ENCODE measurements at places on chromosomes 12 and 14.

GRCh38 chr14:60311417-60311816 lies 62.4 kb downstream of the PPM1A start:
- no peak for DNase-seq

DNA sequence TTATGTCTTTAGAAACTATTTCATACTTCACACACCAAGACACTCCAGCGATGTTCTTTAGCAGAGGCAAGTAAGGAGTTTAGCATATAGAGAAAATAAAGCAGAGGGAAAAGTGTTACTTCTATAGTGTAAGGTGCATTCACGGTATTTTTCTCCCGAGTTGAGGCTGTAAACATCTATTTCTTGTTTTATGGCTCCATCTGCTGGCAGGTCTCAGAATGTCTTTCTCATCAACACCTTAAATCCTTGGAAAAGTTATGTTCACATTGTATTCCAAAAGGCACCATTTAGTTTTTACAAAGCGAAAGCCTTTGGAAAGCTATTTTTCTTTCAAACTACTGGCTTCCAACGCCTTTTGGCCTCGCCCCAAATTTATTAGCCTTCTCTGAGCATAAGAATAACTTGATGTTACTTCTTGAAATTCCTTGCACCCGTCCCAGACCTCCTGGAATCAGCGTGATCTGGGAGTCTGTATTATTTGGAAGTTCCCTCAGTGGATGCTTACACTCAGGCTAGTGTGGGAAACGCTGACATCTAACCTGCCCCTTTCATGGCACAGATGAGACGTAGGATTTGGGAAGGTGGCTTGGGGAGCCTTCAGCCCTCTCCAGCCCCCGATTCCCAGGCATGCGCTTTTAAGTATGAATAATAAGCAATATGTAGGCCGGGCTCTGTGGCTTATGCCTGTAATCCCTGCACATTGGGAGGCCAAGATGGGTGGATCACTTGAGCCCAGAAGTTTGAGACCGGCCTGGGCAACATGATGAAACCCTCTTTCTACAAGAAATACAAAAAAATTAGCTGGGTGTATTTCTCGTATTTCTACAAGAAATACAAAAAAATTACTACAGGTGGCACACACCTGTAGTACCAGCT lies 1.9 kb upstream of the PIWIL1 start:
- DNase-seq, result no peak

- no peak for DNase-seq
Observed at GRCh38 chr14:99169776-99170356, 102.1 kb downstream of the BCL11B start.

GRCh38 chr12:4584896-4585295 lies 22.9 kb downstream of the DYRK4 start:
- DNase-seq, result no peak

- no peak for DNase-seq
Observed at GRCh38 chr12:28265435-28266042, 75.3 kb downstream of the CCDC91 start.
